ENCODE measurements at places on chromosomes 4 and X. TPM values are rescaled to one million over a fixed set of nuclear protein-coding genes. Genes with fewer than 3 reads are reported as not detected.
A peak's percentile ranks its signal among the peaks of the same experiment; 100 is the strongest.

Gene EMCN
- not detected for total RNA-seq

Gene FIP1L1
- total RNA-seq, result 46.3 TPM

Gene QRFPR
- total RNA-seq, result not detected

Gene GABRG1
- not detected for total RNA-seq

Gene DCX
- total RNA-seq, result not detected

Gene CXCL10
- not detected for total RNA-seq

Gene SASH3
- 0.03 TPM for total RNA-seq

Gene GDPD2
- total RNA-seq, result not detected

Gene CFI
- 0.08 TPM for total RNA-seq

DNA sequence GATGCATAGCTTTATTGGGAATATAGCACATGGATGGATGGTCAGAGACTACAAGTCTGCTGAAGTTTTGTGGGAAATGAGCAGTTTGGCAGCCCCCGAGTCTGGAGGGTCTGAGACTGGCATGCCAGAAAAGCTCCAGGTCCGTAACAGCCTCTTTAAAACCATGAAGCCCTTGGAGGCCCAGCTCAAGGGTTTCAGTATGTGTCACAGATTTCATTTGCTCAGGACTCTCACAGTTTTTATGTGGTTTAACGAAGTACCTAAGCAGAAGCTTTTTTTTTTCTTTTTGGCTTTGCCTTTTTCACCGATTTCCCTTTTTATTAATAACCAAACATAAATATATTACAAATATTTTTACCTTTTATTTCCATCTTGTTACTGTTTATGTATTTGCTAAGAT, 30.6 kb upstream of the TMEM184C start:
- DNase-seq, result no peak

- DNase-seq, result no peak
Observed at GRCh38 chrX:17597836-17598439, 139.4 kb upstream of the SCML1 start.

GRCh38 chrX:130081421-130082045, 28.8 kb downstream of the ELF4 start:
- DNase-seq, result no peak

DNA sequence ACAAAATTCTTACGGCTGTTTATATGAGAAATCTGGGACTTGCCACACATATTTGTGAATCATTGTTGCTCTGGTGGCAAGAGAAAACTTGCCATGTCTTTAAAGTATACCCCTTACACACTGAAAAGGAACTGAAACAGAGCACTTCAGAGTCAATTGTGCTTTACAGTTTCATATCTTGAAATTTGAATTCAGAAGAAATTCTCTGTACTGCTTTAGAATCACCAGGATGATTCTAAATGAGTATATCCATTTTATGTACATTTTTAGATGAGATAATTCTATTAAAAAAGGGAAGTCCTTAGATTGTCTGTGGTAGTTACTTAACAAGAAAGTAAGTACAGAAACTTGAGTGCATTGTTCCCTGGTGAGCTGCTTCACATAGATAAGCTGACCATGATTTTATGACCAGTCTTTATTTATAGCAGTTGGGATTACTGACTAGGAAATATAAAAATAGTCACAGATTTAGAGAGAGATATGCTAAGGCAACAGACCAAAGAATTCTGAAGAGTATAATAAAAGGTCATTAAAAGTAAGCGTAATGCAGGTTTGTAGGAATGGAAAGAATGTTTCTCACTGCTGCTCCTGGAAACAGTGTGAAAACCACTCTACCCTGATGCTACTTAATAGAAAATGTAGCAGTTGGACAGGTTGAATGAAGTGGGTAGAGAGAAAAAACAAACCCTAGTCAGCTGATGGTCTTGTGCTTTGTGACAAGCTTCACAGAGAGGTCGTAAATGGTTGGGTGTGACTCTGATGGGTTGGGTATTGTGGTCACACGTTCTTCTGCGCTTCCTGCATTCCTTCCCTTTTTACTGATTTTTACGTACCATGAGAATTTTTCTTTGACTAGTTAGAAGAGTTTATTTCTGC, 41.0 kb downstream of the FNIP2 start:
- peak; percentile 88 for DNase-seq

DNA sequence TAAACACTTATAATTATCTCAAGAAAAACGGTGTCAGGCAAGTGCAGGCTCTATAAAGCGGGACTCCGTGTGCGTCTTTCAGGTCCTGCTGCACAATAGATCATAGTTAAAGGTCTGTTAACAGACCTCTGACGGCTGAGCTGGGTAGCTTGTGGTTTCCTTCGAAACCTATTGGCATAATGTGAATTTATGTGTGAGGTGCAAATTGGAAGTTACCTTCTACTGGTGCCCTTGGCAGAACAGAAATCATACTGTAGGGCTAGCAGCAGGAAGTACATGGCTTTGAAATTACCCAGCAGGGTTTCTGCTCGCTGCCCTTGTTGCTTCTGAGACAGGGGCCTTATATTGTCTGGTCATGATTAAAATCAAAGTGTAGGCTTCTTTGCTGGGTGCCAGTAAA, 216.4 kb upstream of the HAND2 start:
- DNase-seq, result no peak

DNA sequence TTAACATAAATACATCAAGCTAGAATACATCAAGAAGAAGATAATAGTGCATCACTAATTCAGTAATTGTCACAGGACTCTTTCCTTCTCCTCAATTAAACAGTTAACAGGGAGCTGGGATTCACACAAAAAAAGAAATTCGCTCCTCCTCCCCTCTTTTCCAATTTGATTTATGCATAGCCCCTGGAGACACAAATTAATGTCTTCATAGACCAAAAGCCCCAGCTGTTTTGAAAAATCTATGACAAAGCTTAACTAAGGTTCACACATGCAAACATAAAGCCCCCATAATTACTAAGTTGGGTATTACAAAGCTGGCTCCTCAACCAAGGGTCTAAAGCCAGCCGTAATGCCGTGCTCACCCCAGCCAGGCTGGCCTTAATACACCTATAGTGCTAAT, 61.2 kb downstream of the ENOX2 start:
- DNase-seq, result no peak

- DNase-seq, result no peak
Observed at GRCh38 chr4:78069859-78070258, 12.7 kb downstream of the FRAS1 start.

GRCh38 chrX:320126-320783, 1.7 kb upstream of the GTPBP6 start:
- no peak for DNase-seq

DNA sequence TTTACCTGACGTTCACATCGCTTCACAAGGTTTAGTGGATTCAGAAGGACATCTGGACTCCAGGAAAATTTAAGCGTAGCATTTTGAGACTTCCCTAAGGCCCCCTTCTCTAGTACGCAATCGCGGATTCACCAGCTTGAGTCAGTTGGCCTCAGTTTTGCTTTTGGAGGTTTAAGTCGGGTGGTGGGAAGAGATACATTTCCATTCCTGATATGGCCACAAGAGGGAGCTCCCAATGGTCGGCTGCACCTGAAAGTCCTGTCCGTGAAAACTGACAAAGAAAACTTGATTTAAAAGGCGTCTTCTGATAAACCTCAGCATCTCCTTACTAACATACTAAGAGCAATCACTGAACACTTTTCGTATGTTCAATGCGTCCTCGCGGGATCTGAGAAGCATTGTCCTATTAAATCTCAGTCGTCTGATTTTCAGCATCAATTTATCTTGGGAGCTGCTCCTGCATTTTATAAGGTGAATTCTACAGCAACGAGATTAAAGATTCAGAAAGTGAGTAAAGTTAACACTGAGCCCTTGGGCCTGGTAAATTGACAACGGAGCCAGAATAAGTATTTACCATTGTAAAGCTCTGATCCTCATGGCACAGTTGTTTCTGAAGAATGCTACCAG, 50.6 kb downstream of the LGI2 start:
- peak; percentile 69 for DNase-seq

DNA sequence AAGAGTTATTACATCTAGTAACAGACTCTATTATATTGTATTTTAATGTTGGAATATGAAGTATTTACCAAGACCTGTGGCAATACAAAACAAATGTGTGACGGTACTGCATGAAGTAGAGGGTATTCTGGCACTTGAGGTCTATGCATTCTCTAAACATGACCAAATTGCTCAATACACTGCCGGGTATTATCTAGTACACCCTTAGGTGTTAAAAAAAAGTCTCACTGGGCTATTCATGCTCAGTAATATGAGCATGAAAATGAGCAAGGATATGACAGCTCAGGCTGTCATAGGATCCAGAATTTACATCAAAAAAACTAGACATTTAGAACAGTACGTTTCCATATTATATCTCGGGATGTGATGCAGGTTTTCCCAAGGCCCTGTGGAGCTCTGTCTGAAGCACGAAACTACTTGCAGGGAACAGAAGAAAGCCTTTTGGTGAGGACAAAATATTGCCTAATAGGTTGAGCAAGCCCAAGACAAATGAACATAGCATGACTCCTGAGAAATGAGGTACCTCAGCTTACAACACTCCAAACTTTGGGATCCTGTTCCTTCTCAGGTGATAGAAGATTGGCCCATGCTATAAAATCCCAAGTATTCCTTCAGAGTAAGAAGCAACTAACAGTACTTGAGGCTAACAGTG, 74.1 kb upstream of the MAOA start:
- no peak for DNase-seq

- peak; percentile 91 for DNase-seq
Observed at GRCh38 chr4:73705056-73705432, 35.3 kb upstream of the CXCL8 start.

- no peak for DNase-seq
Observed at GRCh38 chr4:1608196-1608820, 75.8 kb downstream of the FAM53A start.

DNA sequence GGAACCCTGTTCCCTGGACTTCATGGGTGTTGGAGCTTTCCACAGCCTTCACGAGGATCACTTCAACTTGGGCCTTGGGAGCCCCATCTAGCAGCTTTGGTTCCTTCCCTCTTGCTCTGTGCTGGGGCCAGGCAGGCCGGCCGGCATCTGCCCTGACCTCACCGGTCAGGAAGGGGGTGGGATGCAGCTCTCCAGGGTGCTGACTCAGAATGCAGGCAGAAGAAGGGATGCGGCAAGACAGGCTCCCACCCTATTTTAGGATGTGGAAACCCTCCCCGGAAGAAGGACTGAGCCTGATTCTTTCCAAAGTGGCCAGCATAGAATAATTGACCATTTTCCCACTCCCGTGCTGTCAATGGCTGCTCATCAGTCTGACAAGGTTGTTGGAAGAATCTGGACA, 47.1 kb downstream of the FHDC1 start:
- DNase-seq, result peak; percentile 66

DNA sequence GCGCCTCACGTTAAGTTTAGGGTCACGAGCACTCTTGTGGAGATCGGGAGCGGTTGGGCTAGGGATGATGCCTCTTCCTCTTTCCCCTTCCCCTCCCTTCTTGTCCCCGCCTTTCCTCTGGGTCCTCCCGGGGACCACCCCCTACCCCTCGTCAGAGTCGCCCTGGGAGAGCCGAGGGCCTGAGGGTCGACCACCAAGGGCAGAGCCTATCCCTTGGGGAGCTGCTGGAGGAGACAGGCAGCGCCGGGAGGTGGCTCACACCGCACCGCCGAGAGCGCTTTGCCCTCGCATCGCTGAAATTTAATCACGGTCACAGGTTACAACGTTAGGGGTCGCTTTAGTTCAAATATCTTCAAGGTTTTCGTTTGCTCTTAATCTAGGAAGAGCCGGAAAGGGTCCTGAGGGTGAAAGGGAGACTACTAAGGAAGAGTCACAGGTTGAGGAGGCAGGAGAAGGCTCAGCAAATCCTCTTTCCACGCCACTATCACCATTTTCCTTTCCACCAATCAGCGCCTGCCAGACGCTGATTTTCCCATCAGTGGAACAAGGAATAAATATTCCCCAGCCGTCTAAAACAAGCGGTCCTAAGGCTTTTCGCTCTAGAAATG, 528 bp upstream of the SNCA start:
- no peak for DNase-seq

- no peak for DNase-seq
Observed at GRCh38 chr4:139669890-139670289, 4.3 kb downstream of the MGST2 start.

GRCh38 chr4:165783626-165784025, 89.4 kb upstream of the TLL1 start:
- DNase-seq, result no peak

DNA sequence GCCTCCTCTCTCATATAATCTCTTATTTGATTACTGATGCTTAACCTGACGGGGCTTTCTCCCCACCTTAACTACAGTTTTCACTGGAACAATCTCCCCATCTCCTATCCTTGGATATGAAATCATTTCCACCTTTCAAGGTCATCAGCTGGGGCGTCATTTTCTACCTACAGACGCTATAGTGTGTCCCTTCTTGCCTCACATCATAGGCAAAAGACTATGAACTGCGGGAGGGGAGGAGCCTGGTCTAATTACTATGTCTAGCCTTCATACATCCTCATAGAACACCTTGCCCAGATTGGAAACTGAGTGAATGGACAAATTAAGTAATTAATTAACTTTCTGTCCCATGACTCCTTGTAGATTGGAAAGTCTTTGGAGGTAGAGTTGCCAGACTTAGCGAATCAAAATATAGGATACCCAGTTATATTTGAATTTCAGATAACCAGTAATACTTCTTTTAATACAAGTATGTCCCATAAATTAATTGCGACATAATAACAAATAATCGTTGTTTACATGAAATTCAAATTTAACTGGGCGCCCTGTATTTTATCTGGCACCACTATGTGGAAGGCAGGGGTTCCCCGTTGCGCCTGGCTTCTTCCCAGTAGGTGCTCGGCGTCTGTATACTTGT, 752 bp upstream of the ATP6AP2 start:
- no peak for DNase-seq

- no peak for DNase-seq
Observed at GRCh38 chr4:8081621-8082516, 76.7 kb downstream of the ABLIM2 start.

DNA sequence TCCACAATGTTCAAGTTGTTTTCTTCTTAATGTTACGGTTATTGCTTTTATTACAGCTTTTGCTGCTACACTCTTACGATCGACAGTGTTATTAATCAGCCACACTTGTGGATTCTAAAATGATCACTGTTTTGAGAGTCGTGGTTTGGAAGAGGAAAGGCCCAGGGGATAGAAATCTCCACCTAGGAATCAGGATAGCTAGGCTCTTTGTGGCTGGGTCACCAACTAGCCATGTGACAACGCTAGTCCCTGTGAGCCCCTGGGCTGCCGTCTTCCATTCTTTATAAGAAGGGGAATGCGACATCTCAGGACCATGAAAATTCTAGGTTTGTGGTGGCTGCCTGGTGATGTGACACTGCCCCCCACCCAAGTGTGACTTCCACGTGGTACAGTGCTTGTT, 380 bp downstream of the SLC34A2 start:
- DNase-seq, result no peak

- peak; percentile 4 for DNase-seq
Observed at GRCh38 chr4:125520258-125520990, 205.7 kb downstream of the FAT4 start.

DNA sequence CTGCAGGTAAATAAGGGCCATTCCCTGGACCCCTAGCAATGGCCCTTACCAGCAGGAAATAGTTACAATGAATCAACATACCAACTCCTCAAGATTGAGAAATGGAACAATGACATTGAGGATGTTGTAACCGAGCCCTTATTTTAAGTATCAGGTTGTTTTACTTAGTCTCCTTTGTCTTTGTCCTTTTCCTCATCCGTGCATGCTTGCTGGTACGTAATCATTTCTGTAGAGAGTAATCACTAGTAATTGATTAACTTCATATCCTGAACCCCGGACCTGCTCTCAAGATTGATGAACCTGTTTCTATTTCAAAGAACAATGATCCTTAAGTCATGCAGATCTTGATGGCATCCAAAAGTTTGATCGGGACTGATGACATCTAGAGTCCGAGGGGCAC, 98.6 kb upstream of the LANCL3 start:
- DNase-seq, result no peak

Data from HT1080 (cell line).